Fibroblast of skin of abdomen (primary cell): ENCODE measurements at places on chromosomes 4 and X.

GRCh38 chr4:24144381-24144780, 254.5 kb upstream of the PPARGC1A start:
- no peak for DNase-seq

- DNase-seq: no peak
Observed at GRCh38 chrX:134454506-134454905, 5.5 kb upstream of the HPRT1 start.

- DNase-seq: no peak
Observed at GRCh38 chr4:176762661-176763308, 29.9 kb downstream of the VEGFC start.

DNA sequence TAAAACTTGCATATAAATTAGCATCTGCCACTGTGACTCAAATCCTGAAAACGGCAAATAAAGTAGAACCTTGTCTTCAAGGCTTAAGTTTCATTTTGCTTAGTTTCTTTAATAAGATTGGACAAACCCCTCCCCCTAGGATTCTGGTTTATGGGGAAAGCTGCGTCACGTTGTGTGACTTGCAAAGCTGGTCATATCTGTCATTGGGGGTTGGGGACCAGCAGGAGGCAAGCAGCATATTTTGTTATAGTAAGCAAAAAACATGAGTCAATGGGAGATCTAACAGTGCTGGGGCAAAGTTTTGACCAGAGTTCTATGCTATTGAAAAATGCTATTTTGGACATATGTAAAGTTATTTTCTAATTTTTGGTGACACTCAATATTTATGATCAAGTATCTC, 407.3 kb downstream of the PCDH18 start:
- DNase-seq: peak; percentile 68

DNA sequence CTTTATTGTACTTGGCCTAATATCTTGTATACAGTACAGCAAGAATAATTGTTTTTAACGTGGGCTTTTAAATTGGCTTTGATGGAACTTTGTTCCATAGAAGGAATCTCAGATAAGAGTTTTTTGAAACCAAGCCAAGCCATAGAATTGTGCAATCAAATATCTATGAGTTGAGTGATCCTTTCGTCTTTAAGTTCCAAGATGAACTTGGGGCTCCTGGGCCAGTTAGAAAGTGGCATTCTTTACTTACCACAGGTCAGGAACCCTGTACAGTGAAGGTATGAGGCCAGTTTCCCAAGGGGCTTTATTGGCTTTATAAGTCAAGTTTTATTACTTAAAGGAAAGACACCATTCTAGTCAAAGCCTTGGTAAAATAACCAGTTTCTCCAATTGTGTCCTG, 2104.2 kb downstream of the PCDH7 start:
- peak; percentile 49 for DNase-seq

DNA sequence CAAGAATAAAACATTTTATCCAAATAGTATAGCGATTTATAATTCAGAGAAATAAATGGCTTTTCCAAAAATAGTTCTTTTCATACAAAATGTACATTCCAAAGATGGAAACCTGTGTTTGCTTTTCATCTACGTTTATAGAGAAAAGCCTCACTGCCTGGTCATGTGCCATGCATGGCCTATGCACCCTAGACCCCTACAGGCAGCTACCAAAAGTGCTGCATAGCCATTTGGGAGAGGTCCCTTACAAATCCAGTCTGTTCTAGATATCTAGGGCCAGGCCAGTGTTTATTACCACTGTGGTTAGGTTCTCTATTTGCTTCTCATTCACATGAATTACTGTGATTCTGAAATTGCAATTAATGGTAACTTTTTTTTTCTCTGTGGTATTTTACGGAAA, 17.2 kb downstream of the HMGB2 start:
- DNase-seq: no peak

GRCh38 chr4:40918330-40918729, 168.6 kb downstream of the NSUN7 start:
- peak; percentile 83 for DNase-seq

DNA sequence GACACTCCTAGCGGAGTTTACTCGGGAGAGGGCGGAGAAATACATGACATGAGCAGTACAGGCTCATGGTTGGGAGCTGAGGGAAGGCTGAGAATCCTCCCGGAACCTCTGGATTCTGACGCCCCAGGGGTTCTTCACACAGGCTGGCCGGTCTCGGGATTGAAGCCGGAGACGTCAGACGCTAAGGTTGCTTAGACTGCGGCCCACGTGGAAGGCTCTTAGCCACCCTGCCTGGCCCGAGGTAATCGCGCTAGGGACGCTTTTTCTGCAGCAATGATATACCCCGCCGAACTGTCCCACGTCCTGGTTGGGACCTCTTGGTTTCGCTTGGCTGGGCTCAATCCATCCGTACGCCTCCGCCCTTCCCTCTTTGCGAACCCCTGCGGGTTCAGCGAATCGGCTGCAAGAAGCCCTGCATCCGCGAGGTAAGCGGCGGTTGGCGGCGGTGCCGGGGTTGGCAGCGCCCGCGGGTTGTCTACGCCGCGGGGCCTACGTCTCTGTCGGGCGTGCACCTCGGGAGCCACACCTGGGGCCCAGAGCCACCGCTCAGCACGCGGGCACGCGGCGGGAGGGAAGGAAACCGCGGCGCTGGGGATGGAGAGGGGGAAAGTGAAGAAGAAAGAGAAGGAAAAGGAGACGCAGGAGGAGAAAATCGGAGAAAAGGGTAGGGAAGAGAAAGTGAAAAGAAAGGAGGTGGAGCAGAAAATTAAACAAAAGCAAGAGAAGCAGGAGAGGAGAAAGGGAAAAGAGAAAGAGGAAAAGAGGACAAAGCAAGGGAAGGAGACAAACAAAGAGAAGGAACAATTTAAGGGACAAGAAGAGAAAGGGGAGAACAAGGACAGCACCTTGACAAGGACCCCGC, at the start of gene ARL9:
Gene ARL9 (plus strand): TSS at position 523 of the 862 bp plus-strand sequence. CDS start 72 bp downstream, at position 595.
- peak; percentile 49 for DNase-seq

- no peak for DNase-seq
Observed at GRCh38 chrX:97027384-97027922, 143.7 kb downstream of the RPA4 start.

- DNase-seq: no peak
Observed at GRCh38 chr4:147307896-147308674, 172.8 kb upstream of the EDNRA start.
